ENCODE measurements at places on chromosomes 5 and 9.

- no peak for DNase-seq
Measured at GRCh38 chr9:13586587-13587374, 307.3 kb upstream of the MPDZ start.

DNA sequence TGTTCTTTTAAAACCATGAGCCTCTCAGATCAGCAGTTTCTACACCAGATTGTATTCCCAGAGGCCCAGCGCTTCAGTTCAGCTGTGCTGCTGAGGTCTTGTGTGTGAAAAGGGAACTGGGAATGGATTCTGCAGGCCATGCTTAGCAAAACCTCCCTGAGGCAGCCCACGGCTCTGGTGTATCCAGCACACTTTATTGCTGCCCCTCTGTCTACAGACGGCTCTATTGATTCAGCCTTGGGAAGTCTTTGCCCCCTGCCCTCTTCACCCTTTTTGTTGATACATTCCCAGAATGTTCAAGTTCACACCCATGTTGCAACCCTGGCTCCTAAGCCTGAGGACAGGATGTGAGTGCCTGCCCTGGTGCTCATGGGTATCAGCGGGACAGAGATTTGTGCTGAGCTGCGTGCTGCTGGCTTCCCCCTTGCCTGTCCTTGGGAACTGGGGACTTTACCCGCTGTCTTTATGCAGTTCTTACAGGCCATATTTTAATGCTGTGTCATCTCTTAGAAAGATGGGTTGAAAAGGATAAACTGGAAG lies 37.3 kb downstream of the ARHGAP26 start:
- DNase-seq: peak; percentile 30

- no peak for DNase-seq
Measured at GRCh38 chr9:32404856-32405255, 20.4 kb downstream of the ACO1 start.

GRCh38 chr5:130520211-130520610 lies 615.9 kb downstream of the CHSY3 start:
- DNase-seq: no peak

GRCh38 chr9:82109626-82110025 lies 121.1 kb downstream of the SPATA31D1 start:
- DNase-seq: no peak

DNA sequence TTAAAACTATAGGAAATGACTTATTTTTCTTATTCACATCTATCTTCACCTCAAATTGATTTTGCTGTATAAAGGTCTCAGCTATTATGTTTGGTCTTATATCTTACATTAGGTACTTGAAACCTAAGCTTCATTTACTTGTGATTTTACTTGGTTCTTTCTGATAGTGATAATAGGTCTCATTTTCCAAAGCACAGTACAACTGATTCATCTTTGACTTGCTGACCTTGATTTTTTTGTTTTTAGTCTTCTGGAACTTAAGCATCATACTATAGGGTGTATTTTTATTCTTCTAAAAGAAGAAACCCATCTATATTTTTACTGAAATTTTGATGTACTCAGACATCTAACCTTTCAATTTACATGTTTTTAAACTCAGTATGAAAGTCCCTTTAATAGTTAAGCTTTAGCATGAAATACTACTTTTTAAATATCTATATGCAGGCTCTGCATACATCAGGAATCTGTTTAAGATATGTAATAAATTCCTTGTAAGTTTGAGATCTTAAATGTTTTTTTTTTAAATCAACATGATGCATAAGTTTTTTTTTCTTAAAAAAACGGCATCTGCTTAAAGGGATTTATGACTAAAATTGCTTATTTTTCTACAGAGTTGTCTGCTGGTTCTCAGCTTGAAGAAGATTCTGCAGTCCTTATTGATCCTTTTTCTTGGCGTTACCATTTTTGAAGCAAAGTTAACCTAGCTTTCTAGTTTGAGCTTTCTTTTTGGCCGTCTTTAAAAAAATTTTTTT lies 13.3 kb downstream of the MATR3 start:
- no peak for DNase-seq

GRCh38 chr5:14665101-14665822 lies 744 bp downstream of the OTULIN start:
- DNase-seq: peak; percentile 43

DNA sequence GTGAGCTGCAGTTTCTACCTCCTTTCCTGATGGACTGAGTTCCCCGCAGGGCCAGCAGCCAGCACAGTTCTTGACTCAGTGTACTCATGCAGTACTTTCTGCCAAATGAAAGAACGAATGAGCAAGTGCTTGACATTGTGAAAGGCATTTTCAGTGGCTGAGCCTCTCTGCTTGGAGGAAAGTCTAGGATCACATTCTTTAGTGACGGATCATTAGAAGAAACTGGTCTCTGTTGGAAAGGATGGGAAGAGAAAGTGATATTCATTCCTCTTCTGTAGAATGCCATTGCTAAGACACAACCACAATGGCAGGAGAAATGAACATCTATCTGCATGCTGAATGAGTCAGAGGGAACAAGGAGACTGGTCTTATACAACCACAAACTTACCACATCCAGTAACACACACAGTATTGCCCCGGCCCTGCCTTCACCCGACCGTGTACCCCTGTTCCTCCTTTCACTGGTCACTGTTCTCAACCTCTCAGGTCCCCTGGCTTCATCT lies 206.9 kb downstream of the CRB2 start:
- DNase-seq: no peak

- no peak for DNase-seq
Measured at GRCh38 chr9:100448266-100448665, 21.3 kb downstream of the MSANTD3 start.

DNA sequence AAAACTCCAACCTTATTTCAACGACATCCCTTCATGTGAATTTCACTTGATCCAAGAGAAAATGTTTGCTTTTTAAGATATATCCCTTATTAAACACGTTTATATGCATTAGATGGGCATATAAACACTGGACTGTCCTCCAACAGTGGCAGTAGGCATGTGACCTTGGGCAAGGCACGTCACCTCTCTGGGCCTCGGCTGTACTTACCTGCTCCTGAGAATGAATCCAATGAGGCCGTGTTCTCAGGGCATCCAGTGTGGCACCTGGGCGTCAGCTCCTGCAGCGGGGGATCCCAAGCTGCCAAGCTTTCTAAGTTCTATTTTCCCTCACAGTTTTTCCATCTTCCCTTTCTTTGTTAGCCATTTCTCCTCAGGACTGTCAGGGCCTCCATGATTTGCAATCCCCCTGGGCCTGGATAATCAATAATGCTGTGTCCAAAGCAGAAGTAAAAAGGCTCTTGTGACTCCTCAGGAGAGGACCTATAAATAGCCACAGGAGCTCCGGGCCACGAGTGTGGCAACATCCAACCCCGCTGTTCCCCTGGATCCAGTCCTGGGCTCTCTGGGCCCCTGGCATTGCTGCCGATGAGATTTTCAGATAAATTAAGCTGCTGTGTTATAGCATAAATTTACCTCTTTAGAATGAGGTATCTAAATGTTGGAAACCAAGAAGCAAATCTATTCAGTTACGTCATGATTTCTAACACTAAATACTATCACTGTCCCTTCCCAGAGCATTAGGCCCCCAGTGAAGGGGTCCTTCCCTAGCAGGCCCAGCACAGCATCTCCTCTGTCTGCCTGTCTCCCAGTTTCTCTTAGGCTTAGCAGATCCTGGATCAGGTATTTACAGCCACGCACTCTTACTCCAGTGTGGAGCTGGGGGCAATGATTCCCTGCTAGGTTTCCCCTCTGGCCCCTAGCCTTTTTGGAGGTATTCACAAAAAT lies 76.8 kb downstream of the PTPN3 start:
- DNase-seq: no peak

DNA sequence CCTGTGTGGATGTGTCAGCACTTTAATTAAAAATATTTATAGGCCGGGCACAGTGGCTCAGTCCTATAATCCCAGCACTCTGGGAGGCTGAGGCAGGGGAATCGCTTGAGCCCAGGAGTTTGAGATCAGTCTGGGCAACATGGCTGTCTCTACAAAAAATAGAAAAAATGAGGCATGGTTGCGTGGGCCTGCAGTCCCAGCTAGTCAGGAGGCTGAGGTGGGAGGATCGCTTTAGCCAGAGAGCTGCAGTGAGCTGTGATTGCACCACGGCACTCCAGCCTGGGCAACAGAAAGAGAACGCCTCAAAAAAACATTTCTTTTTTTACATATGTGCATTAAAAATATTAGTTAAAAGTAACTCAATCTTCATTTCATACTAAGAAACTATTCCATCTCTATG lies 6.2 kb downstream of the TBC1D9B start:
- no peak for DNase-seq

GRCh38 chr9:34556949-34557348 lies 32.6 kb downstream of the CNTFR start:
- no peak for DNase-seq

GRCh38 chr5:56733580-56733979 lies 81.8 kb upstream of the MAP3K1 start:
- peak; percentile 4 for DNase-seq

DNA sequence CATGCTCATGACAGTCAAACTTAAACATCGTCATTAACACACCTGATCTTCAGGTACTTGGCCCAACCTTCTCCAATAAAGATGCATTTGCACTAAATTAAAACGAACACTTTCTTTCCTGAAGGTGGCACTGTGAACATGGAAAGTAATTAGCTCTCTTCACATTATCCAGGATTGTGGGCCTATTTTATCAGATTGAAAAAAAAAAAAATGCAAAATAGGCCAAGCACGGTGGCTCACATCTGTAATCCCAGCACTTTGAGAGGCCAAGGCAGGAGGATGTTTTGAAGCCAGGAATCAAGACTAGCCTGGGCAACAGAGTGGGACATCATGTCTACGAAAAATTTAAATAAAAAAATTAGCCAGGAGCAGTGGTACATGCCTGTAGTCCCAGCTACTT lies 14.4 kb upstream of the CDC20B start:
- no peak for DNase-seq

DNA sequence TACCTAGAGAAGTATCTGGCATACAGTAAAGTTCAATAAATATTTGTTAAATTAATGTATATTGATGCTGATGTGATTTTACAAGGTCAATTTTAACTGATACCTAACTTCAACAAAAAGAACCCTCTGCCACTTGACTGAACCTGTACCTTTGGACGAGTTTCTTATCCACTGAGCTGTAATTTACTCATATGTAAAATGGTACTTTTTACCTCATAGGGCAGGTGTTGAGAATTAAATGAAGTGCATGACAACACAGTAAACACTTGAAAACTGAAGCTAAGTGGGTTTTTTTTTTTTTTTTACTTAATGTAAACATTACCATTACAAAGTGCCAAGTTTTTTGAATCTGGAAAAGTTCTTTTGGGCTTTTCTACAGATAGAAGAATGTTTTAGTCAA lies 15.4 kb downstream of the NIPSNAP3B start:
- DNase-seq: no peak

DNA sequence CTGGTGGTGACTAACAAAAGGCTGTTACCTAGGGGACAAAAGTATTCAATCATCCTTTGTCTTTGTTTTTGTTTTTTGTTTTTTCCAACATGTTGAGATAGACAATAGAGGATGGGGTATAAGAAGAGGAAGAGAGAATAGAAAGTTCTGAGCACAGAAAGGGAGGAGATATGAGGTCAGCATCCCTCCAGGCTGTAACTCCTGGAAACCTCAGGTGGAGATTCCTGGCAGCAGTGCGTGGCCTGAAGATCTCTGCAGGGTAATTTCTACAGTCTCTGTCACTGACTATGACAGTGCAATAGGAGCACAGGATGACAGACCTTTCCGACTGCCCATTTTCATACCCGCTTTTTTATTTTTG lies 112.1 kb downstream of the ADRB2 start:
- peak; percentile 88 for DNase-seq

GRCh38 chr5:147307170-147307569 lies 72.3 kb downstream of the STK32A start:
- no peak for DNase-seq

DNA sequence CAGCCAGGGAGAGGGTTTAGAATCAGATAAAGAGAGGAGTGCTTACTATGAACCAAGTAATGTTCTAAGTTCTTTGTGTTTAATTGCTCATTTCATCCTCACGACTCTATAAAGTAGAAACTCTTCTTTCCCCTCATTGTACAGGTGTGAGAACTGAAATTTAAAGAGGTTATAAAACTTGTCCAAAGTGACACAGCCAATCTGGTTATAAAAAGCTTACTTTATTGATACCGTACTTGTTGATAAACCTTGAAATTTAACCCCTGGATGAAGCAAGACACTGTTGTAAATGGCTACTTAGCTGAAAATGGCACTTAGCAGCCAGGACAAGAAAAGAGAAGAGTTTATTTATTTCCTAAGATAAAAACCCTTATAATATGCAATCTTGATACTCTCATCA lies 702.4 kb downstream of the KCTD16 start:
- DNase-seq: no peak

DNA sequence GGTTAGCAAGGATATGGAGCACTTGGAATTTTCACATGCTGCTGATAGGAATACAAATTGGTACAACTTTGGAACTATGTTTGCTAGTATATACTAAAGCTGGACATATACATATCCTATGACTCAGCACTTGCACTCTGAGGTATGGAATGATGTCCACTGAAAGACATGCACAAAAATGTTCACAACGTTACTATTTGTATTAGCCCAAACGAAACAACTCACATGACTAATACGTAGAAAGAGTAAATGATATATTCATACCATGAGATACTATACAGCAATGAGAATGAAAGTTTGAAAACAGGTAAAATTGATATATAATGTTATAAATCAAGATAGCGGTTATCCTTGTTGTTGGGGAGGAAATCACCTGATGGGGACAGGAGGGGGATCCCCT lies 45.5 kb upstream of the CDC42SE2 start:
- peak; percentile 67 for DNase-seq

DNA sequence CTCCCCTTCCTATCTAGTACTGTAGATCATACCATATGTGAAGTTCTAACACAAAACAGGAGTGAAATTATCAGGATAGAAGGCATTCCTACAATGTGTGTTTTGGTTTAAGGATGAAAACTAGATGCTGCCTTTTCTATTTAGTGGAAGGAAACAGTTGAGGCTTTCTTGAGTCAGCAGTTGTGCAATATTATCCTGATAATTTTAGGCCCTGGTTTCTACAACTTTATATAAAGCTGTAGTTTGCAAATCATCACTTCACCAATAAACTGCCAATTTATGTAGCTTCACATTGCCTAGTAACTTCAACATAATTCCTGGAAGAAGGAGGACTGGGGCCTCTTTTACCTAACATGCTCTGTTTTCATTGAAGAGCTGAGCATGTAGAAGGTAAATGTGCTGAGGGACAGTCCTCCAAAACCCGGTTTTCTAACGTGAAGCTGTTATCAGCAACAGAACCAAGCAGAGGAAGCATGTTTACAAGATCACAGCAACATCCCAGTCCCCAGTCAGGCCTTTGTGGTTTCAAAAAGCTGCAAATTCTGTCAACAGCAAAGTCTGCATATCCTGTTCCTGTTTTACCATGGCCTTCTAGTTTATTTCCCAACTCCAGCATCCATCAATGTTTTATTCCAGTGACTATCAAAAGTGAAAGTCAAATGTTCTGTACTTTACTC lies 513.4 kb upstream of the MEF2C start:
- no peak for DNase-seq

- DNase-seq: no peak
Measured at GRCh38 chr9:76292658-76293057, 101.6 kb downstream of the RFK start.

DNA sequence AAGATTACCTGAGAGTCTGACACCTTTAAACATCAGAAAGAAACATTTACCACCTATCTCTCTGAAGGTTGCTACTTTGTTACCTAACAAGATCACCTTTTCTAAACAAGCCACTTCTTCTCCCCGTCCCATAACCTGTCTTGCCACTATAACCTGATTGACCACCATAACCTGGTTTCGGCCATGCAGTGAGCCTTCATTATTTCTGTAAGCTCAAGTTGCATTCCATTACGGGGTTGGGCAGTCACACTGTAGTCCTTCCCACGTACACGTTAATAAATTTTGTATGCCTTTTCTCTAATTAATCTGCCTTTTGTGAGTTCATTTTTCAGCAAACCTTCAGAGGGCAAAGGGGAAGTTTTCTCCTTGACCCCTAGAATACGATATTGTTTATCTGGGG lies 28.0 kb upstream of the CCNG1 start:
- DNase-seq: no peak
